Fibroblast of skin of right biceps (primary cell): ENCODE measurements at places on chromosomes 11 and 22.

DNA sequence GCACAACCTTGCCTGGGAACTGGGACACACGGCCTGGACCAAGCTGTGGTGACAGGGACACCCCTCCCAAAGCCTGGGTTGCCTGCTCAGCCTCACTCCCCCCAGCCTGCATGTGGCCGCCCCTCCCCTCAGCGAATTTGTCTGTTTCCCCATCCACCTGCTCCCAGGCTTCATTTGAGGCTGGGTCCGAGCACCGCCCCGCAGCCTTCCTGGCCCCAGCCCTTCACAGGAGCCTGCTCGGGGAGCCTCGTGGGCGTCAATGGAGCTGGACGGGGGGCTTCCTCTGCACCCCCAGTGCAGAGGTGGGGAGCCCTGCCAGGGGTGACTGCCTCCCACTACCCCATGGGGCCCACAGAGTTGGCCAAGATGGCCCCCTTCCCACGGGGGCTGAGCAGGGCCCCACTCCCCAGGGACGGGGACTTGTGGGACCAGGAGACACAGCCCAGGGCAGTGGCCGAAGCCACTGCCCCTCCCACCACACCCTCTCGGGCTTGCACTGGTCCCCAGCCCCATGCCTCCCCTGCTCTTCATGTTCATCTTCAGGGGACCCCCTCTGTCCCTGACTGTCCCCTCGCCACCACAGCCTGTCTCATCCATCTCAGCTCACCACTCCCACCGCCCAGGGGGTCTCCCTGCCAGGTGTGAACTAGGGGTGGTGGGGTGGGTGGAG, 91.7 kb downstream of the WNT7B start:
- DNase-seq: no peak

- DNase-seq: peak; percentile 95
Observed at GRCh38 chr11:124898263-124898680, 607 bp upstream of the ROBO4 start.

DNA sequence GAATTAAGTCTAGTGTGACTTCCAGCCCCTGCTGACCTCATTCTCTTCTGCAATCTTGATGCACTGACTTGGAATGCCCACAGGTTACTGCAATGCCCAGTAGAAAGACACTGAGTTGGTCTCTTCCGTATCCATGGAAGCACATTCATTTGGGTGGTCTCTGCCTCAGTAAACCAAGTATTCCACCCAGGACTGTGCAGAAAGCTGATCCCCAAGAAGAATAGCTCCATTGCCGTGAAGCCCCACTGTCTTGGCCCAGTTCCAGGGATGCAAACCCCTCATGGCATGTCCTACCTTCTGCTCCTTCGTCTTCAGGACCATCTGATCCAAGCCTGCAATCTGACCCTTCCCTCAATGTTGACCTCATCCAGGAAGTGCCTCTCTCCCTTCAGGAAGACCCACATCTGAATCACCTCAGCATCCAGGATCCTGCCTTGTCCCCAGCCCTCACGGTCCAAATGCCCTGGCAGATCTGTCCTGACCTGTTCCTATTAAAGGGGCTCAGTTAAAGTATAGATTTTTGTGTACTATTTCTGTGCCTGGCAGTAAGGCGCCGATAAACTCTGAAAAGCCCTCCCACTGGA, 425.8 kb downstream of the SOX6 start:
- no peak for DNase-seq

- DNase-seq: peak; percentile 69
Observed at GRCh38 chr22:39170825-39171622, 18.5 kb upstream of the CBX7 start.

DNA sequence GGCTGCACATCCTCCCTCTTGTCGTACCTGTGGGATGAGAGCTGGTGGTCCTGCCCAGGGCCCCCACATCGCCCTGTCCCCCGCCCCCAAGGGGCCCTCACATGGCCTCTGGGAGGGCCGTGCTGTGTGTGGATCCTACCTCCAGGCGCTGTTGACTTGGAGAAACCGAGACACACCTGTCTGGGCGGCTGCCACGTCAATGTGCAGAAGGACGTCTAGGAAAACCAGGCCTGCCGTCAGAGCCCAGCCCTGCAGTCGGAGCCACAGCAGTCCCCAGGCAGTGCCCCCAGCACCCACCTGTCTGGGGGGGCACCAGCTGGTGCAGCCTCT, 14.2 kb downstream of the ALG12 start:
- no peak for DNase-seq

- no peak for DNase-seq
Observed at GRCh38 chr22:27434898-27435297, 366.7 kb downstream of the MN1 start.

- peak; percentile 77 for DNase-seq
Observed at GRCh38 chr11:44032299-44033085, 15.3 kb upstream of the ACCSL start.

- DNase-seq: no peak
Observed at GRCh38 chr11:128832121-128832497, 35.0 kb downstream of the KCNJ1 start.

DNA sequence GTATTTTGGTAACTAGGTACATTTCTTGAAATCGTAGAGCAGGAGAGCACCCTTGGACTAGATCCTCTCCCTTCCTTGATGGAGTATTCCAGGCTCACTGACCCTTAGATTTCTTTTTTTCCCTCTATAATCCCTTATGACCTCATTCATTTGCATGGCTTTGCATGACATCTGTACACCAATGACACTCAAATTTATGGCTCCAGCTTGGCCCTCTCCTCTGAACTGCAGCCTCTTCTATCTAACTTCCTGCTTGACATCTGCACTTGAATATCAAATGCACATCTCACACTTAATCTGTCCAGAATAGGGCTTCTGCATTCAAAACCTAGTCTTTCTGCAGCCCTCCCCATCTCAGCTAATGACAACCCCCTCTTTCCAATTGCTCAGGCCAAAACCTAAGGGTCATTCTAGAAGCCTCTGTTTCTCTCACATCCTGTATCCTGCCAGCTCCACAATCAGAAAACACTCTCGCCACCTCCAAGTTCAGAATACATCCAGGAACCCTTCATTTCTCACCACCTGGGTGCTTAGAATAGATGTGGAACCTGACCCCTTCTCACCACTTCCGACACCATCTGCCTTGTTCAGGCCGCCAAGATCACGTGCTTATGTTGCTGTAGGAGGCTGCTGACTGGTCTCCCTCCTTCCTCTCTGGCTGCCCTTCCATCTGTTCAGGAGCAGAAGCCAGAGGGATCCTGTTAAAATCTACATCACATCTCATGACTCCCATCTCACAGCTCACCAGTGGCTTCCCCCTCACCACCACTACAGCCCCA, 138.9 kb upstream of the MTNR1B start:
- DNase-seq: no peak
